ENCODE measurements at places on chromosomes 2 and 18. TPM values are rescaled to one million over a fixed set of nuclear protein-coding genes. Genes with fewer than 3 reads are reported as not detected.

Gene USP34
- 111 TPM for total RNA-seq

Gene RND3
- 413 TPM for total RNA-seq

Gene FRZB
- 0.44 TPM for total RNA-seq

Gene DOK6
- 5.6 TPM for total RNA-seq

Gene CYBRD1
- 497 TPM for total RNA-seq

Gene DTNA
- 17.5 TPM for total RNA-seq

Gene ST3GAL5
- 11.2 TPM for total RNA-seq

Gene TPO
- total RNA-seq = not detected
